MCF 10A (cell line): ENCODE measurements at places on chromosomes 12 and 14. TPM values are rescaled to one million over a fixed set of nuclear protein-coding genes. Genes with fewer than 3 reads are reported as not detected.

- DNase-seq: no peak
Measured at GRCh38 chr14:61628016-61628725, 67.1 kb upstream of the HIF1A start.

DNA sequence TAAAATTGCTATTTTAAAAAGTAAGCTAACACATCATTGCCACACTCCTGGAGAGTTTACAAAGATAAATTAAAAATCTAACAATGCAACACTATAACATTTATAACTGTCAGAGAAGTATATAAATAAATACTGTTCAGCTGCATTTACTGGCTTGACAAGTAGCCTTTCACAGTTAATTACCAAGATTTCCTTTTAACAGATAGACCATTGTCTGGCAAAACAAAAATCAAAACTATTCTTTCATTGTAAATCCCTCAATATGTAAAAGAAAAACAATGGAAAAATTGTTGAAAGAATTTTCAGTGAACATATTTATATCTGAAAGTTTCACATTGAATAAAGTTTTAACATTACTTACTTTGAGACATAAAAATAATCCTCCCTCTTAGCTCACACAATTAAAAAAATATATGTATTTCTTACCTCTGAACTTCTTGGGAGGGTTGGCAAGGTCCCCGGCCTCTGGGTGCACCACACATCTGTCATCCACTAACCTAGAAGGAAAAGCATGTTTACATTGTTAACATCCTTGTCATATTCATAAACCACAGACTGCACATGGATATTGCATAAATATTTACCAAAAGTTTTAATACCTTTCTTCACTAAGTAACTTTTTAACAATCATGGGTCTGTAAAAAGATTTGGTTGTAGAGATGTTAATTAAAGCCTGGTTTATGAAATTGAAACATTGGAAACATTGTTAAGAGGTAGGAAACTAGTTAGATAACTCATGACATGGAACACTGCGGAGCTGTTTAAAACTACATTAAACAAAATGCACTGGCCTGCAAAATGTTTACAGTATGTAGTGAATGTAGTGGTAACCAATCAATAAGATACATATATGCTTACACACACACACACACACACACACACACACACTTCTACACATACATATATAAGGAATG lies 43.0 kb downstream of the ITPR2 start:
- peak; percentile 51 for DNase-seq

LEMD3 gene
- total RNA-seq: 21.8 and 27.7 TPM in 2 replicates

ADAMTS20 gene
- total RNA-seq: not detected in 2 replicates
